ENCODE measurements at places on chromosomes 5 and 9. TPM values are rescaled to one million over a fixed set of nuclear protein-coding genes. Genes with fewer than 3 reads are reported as not detected.
A peak's percentile ranks its signal among the peaks of the same experiment; 100 is the strongest.

- DNase-seq: no peak
Measured at GRCh38 chr9:12133416-12133815, 559.8 kb upstream of the TYRP1 start.

PLAA gene
- 23.9 TPM for total RNA-seq

POLR3G gene
- 0.75 TPM for total RNA-seq

- no peak for DNase-seq
Measured at GRCh38 chr5:87210743-87211142, 56.9 kb upstream of the RASA1 start.

DNA sequence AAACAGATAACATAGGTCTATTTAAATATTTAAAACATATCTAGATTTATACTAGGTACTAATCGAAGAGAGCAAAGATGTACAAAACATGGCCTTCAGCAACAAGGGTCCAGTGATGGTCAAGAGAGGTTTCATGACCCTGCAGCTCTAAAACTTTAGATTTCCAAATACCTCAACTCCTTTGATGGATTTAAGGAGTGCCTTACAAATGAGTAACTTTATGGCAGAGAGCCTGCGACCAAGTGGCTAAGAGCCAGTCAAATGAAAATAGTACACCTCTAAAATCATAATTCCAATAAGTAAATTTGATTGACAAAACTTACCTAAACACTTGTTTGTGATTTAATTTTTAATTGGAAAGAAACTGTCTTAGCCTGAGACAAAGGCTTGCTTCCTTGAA lies 4.7 kb upstream of the SH3RF2 start:
- DNase-seq: no peak

ENHO gene
- total RNA-seq: 9.6 TPM

GRCh38 chr5:93088592-93089389 lies 492.2 kb downstream of the NR2F1-AS1 start:
- no peak for DNase-seq

FAM81B gene
- total RNA-seq: not detected

DNA sequence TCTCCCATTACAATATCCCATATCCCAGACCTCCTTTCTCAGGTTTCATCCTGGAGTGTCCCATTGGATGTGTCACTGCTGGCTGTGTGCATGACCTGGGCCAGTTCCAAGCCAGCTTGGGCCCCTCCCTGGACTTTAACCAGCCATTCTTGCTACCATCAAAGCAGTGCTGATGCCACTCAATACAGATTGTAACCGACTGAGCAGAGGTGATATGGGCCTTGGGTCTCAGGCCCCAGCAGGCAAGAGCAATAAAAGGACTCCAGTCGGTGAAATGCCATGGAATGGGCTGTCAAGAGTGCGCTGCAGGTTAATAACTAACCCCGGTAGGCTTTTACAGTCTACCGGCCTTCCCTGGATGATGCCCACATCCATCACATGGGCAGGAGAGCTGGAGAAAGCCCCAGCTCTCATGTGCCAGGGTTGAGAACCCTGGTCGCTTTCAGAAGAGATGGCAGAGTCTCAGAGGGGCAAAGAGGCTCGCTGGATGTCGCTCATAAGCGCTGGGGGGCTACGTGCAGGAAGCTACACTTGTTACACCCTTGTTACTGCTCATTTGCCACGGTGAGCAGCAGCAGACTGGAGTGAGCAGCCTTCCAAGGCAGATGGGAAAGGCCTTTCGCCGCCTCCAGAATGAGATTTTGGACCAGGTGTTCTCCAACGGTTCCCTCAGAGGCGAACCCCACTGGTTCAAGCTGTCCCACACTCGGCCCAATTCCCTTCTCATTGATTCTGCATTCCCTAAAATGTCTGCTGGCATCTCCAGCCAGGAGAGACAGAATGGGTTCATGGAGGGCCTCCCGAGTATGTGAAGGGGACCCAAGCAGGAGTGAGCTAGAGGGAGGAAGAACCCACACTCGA lies 13.2 kb downstream of the EPB41L4B start:
- peak; percentile 50 for DNase-seq

CCDC192 gene
- total RNA-seq: not detected

LAMC3 gene
- total RNA-seq: 1.4 TPM

TEX48 gene
- total RNA-seq: not detected

CD72 gene
- total RNA-seq: 5.7 TPM

GRCh38 chr5:35218981-35219380 lies 11.3 kb downstream of the PRLR start:
- no peak for DNase-seq

- DNase-seq: no peak
Measured at GRCh38 chr5:65481171-65481581, 544 bp downstream of the ADAMTS6 start.

- DNase-seq: no peak
Measured at GRCh38 chr5:122062205-122062604, 15.9 kb downstream of the LOX start.

- DNase-seq: no peak
Measured at GRCh38 chr9:113475992-113476391, 12.5 kb downstream of the RGS3 start.

- DNase-seq: no peak
Measured at GRCh38 chr5:107204413-107204812, 466.3 kb downstream of the EFNA5 start.

TNPO1 gene
- 42.1 TPM for total RNA-seq

GRCh38 chr5:177124486-177124991 lies 9.0 kb upstream of the NSD1 start:
- DNase-seq: no peak

GRCh38 chr5:74888117-74888516 lies 21.9 kb upstream of the FAM169A start:
- no peak for DNase-seq

DNA sequence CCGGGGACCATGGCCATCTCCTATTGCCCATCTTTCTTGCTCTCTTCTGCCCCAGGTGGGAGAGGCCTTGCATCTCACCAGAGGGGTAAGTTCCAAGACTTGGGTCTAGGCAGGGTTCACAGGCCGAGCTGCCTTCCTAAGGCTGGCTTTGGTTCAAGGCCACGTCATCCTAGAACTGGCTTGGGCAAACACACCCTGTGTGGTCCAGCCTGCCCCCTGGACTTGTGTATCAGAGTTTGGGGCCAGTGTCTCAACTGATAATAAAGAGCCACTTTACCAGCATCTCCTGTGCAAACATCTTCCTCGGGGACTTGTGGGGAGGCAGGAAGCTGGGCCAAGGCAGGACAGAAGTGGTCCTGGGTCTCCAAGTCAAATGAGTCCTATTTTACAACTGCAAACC lies 17.8 kb downstream of the BOD1 start:
- no peak for DNase-seq

GRCh38 chr9:112261133-112261532 lies 72.3 kb downstream of the PTBP3 start:
- DNase-seq: no peak

DNA sequence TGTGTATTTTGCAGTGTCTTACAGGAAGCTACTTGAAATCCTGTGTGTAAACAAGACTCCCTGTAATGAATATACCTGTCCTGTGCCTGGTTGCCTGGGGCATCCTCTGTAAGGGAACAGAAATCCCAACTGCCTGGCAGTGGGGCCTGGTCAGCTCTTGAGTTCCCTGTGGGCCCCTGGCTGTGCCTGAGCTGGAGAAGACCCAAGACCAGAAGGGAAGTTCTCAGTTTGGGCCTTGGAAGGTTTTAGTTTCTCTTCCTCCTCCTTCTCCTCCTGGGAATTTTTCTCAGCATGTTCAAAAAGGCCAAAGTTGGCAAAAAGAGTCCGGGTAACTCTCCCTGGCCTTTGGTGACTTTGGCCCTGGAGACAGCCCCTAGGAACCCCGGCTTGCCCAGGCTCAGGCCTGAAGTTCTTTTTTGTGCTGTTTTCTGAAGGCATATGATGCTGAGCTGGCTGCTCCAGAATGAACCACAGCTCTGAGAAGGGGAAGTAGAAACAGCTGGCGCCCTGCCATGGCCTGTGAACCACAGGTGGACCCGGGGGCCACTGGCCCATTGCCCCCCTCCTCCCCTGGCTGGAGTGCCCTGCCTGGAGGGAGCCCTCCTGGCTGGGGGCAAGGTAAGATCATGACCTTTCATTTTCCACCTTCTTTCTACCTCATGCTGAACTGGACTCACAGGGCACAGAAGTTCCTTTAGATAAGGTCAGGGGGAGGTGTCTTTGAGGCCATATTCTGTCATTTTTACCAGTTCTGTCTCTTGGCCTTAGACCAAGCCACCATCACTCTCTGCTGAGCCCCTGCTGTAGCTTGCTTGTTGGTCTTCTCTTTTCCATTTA lies 5.8 kb downstream of the TMEM268 start:
- peak; percentile 44 for DNase-seq

- DNase-seq: no peak
Measured at GRCh38 chr5:159182691-159183090, 26.7 kb downstream of the RNF145 start.

FOXD1 gene
- total RNA-seq: not detected

DNA sequence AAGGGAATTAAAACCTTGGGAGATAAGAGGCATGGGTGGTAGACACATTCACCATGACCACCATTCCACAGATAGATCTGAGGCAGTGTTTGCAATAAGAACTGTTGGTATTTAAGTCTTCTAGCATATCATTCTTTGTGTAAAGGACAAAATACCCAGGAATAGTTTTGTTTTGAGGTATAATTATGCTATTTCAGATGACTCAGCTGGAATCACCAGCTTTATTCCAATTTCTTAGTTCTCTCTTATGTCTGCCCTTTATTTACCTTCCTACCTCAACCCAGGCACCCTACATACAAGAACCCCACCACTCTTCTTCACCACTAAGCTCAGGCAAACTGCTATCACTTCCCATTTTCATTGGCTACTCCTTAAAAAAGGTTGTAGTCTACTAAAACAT lies 94.7 kb upstream of the TRIO start:
- no peak for DNase-seq

SPINK7 gene
- not detected for total RNA-seq

GRCh38 chr5:69084195-69084594 lies 9.6 kb upstream of the SLC30A5 start:
- DNase-seq: no peak

- DNase-seq: no peak
Measured at GRCh38 chr9:121950866-121951265, 142.2 kb downstream of the TTLL11 start.

All from liver (tissue), 10 donors.